Glutamatergic neuron (in vitro differentiated cells): ENCODE measurements at places on chromosomes 6 and 20.

DNA sequence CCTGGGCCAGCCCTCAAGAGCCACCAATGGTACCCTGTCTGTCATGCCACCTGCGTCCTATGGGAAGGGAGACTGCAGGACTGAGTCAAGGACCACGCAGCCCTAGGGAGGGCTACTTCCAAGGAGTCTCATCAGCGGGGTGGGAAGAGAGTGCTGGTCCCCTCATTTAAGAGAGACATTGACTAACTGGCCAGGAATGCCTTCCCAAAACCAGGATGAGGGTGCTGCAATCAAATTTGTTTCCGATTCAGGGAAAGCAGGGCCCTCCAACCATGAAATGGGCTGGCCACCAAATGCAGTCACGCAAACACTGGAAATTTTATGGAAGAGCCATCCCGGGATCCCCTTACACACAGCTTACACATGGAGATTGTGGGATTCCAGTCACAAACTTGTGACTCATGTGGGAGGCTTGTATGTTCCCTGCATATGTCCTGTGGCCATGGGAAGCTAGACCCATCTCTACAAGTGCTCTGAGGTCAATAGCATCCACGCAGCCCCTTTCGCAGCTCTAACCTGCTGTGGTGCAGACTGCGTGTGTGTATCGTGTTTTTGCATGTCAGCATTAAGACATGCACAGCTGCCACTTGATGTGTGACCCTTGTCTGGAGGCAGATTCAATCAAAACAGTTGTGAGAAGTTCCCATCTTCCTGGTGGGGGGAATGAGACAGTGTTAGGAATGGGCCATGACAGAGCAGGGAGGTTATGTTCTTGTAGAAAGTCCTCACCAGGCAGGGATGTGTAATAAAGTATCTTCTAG lies 53.0 kb upstream of the CST7 start:
- no peak for DNase-seq
- H3K27me3 ChIP-seq, result peaks cover 2% of the 10 kb centered on the region
- no peak overlapping the region for H3K27ac ChIP-seq
- H3K4me1 ChIP-seq, result no peaks in the 10 kb centered on the region
- no peak overlapping the region for H3K4me3 ChIP-seq
- peaks cover 25% of the 10 kb centered on the region for H3K36me3 ChIP-seq

DNA sequence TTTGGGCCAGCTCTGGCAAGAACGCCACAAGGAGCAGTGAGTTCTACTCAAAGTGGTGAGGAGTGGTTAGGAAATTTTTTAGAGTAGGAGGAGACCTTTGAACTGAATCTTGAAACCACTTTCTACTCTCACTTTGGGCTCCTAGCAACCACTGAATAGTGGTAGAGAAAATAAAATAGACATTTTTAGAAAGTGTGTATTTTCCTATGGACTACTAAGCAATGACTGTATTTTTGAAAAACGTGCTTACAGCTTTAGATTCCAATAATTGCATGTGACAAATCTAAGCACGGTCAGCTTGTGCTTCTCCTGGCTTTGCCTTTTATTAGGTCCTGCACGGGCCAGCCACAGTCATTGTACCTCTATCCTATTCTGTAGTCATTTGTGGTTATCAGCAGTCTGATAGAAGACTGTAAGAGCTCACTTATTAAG lies 8.7 kb upstream of the IFNGR1 start:
- no peaks in the 10 kb centered on the region for H3K36me3 ChIP-seq
- no peaks in the 10 kb centered on the region for H3K4me1 ChIP-seq
- DNase-seq, result no peak
- no peak overlapping the region for H3K4me3 ChIP-seq
- peaks cover 2% of the 10 kb centered on the region for H3K27me3 ChIP-seq
- no peak overlapping the region for H3K27ac ChIP-seq

DNA sequence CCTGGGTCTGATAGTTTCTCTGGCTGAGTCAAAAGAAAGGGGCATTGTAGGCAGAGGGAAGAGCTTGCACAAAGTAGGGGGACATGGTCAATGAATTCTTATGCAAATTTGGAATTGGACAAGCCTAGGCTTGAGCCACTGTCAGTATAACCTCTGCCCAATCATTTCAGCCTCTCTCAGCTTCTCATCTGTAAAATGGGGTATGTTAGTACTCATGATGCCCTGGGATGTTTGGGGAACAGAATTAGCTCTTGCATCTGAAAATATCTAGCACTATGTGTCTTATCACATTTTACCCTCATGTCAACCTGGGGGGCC lies 148.6 kb downstream of the DHX35 start:
- H3K4me3 ChIP-seq, result no peak overlapping the region
- DNase-seq, result no peak
- no peak overlapping the region for H3K27ac ChIP-seq

GRCh38 chr20:16580147-16580546 lies 6.9 kb upstream of the KIF16B start:
- peak; percentile 37 for DNase-seq
- peaks cover 37% of the 10 kb centered on the region for H3K4me1 ChIP-seq
- H3K27me3 ChIP-seq, result peaks cover 5% of the 10 kb centered on the region
- peak overlapping the region; percentile 58 for H3K4me3 ChIP-seq
- no peaks in the 10 kb centered on the region for H3K36me3 ChIP-seq

DNA sequence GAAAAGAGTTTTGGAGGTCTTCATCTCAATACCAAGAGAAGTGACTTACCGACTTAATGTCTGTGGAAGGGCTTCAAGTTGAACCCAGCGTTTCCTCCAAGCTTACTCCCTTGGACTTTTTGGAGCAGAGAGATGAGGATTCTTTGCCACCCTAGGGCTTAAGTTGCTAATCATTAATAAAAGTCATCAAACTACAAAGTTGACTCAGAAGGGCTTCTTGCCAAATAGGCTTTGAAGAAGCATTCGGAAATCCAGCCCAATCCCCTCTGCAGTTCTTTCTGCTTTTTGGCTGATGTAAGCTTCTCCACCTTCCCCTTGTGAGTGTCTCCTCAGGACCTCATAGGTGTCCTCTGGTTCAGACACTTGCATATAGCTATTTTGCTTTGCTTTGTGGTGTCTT lies at the start of gene SLC17A3:
SLC17A3 (minus strand) TSS at position 126 of the 400 bp plus-strand sequence. CDS start 5,856 bp downstream, outside the sequence.
- H3K36me3 ChIP-seq, result no peaks in the 10 kb centered on the region
- H3K27me3 ChIP-seq, result peaks cover 2% of the 10 kb centered on the region
- no peak within 1 kb of the TSS for H3K27ac ChIP-seq
- no peak within 1 kb of the TSS for H3K4me3 ChIP-seq

DNA sequence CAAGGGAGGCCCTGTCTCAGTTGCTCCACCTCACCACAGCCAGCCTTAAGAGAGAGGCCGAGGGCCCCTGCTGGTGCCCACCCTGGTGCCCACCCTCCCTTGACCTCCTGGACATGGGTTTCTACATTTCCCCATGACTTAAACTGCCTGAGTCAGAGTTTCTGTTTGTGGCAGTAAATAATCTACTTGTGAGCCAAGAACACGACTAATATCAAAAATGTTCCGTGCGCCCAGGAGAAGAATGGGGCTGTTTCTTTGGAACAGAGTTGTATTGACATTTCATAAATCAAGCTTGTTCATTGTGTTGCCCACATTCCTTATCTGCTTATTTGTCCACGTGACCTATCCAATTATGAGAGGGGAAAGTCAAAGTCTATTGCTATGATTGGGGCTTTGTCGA lies 143.5 kb downstream of the ANKRD60 start:
- no peaks in the 10 kb centered on the region for H3K36me3 ChIP-seq
- DNase-seq, result no peak
- peaks cover 3% of the 10 kb centered on the region for H3K4me1 ChIP-seq
- no peak overlapping the region for H3K27ac ChIP-seq
- H3K4me3 ChIP-seq, result no peak overlapping the region
- H3K27me3 ChIP-seq, result peaks cover 4% of the 10 kb centered on the region
